ENCODE measurements at places on chromosomes 13 and 19.

- no peak for DNase-seq
Measured at GRCh38 chr13:76663592-76664335, 222.4 kb downstream of the KCTD12 start.

- no peak for DNase-seq
Measured at GRCh38 chr13:46468570-46469463, 81.8 kb upstream of the RUBCNL start.

DNA sequence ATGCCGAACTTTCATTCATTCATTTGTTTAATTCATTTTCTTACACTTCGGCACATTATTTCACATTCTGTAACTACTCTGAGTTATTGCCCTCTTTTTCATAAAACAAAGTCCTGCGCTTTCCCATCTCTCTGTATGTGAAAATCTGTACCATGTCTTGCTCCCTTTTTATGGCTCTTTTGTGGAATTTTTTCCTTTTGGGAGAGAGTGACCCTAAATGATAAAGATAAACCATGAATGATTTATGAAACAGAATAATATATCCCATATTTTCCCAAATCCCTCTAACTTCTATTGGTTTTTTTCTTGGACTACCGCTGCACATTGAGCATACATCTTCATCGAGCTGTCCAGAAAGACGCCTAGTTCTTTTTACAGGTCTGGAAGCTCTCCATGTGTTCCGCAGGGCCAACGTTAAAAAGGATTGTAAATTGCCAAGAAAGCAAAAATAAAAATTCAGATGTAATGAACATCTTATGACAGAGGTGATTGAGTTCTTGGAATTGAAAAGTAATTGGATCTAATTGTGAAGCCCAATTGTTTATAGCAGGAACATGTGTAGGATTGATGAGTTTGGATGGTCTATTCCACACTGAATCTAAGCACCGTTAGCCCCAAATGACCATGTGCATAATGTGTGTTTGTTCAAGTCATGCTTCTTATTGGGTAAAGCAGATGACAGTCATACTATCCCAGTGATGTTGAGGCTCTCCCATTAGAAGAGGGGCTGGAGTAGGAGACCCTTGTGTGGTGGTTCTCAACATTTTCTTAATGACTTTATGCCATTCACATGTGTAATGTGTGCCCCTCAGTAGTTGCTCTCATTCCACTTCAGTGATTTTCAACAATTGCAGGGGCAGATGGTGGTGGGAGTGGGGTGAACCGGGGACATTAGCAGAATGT, 378.9 kb downstream of the DLEU7 start:
- no peak for DNase-seq

GRCh38 chr13:23763318-23763717, 125.9 kb downstream of the MIPEP start:
- no peak for DNase-seq

- DNase-seq: no peak
Measured at GRCh38 chr13:63011996-63012395, 1596.3 kb upstream of the PCDH20 start.

DNA sequence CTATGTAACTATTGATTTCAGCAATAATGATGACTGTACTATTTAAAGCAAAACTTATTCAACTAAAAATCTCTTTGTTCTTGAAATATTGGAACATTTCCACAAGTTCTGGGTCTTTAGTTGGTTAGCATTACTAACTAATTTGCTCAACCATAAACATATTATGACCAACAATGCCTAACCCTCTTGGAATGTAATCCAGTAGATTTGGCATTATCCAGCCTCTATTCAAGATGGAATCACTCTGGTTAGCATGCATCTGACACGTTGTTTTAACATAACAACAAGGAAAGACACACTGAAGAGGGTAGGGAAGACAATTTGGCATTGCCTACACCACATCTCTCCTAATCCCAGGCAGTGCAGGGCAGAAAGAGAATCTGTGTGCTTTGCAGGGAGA, 941.3 kb upstream of the PCDH20 start:
- no peak for DNase-seq

DNA sequence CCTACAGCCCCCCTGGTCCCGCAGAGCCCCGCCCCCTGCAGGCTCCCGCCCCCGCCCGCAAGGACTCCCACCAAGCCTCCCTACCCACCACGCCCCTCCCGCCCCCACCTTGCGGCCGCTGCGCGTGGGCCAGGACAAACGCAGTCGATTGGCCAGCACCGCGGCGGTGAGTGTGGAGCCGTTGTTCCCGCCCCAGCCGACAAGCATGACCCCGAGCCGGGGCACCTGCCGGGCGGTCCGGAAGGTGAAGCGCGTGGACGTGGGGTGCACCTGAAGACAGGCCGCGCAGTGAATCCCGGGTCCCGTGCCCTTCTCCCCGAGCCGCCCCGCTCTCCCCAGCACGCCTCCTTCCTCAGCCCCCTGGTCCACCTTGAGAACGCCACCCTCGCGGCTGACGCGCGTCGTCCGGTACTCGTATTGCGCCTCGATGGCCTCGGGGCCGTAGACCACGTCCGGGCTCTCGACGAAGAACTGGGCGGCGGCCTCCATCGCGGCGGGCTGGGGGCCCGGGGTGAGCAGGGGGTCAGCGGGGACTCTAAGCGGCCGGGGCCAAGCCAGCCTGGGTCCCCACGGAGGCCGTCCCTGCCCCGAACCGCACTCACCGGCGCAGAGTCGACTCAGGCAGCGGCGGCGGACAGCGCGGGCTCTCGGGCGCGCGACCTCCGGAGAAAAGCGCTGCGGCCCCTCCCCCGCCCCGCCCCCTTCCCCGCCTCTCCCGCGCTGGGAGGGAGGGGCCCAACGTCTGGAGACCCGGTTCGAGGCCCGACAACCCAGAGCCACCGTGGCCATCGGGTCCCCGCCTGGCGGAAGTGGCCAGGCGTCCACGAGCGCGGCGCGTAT, at the start of gene ISYNA1:
TSS of gene ISYNA1 (minus strand) at position 643 of the 840 bp plus-strand sequence. CDS start at position 489, 154 bp downstream.
- peak; percentile 69 for DNase-seq

- no peak for DNase-seq
Measured at GRCh38 chr19:10191347-10191746, 3.4 kb downstream of the DNMT1 start.

DNA sequence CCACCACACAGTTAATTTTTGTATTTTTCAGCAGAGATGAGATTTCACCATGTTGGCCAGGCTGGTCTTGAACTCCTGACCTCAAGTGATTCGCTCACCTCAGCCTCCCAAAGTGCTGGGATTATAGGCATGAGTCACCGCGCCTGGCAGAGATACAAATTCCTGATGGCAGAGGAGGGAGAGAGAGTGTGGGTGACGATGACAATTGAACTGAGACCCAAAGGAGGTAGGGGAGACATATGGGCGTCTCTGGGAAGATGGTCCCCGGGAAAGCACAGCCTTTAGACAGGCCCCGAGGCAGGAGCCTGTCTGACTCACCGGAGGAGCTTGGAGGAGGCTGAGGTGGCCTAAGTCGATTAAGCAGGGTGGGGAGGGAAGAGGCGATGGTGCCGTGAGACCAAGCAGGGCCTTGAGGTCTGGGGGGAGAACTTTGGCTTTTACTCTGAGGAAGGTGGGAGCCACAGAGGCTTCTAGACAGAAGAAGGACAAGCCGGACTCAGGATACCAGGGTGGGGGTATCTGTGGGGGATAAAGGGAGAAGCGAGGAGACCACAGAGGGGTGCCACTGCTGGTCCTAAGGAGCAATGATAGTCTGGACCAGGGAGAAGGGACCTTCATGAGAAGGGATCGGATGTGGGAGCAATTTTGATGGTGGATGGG, 38.2 kb downstream of the ARRDC2 start:
- no peak for DNase-seq

DNA sequence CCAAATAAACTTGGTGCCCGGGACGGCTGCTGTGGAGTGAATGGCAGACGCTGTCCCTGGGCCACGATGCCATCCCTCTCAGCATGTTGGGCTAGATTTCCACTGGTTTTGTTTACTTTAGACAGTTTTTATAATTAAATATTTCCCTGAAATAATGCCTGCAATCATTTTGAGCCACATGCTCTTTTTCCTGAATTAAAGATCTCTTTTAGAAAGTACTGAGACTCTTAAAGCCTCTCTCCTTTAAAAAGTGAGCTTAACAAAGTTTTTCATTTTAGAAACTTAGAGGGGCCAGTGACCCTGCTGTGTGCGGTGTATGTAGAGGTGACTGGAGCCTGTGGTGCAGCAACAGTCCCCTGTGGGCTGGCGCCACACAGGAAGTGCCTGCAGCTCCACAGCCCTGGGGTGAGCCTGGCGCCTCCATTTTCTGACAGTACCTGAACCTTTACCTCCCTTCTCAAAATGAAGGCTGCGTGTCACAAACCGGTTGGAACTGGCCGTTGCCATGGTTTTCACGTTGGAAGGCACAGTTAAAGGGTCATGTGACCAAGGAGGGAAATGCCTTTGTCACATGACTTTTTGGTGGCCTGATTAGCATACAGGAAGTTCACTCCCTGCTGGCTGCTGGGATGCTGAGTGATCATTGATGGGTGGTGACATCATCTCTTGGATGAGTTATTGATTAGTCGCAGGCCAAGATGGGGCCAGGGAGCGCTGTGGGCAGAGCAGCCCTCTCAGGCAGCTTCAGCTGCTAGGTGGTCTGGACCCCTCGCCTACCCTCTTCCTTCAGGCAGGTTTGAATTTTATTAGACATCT, 26.3 kb downstream of the TSSK6 start:
- DNase-seq: peak; percentile 65

GRCh38 chr19:49554701-49555181, 25.6 kb downstream of the NOSIP start:
- DNase-seq: no peak

DNA sequence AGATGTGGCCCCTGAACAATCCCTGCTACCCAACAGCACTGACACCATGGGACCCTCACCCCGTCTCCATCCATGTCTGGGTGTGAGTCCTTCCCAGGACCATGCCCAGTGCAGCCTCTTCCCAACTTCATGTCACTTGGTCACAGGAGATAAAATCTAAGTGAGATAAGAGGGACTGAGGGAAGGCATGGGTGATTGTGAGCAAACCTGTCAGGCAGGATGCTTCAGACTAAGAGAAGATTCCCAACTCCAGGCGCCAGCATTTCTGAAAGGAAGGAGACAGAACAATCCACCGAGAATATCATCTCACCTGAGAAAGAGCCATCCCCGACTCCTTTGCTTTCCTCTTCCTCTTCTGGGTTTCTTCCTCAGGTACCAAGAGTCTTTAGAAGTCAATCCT, 7.5 kb downstream of the ZNF320 start:
- DNase-seq: no peak

GRCh38 chr19:679418-680286, 3.5 kb downstream of the FSTL3 start:
- no peak for DNase-seq

- no peak for DNase-seq
Measured at GRCh38 chr13:72168126-72168855, 301.3 kb upstream of the DACH1 start.

DNA sequence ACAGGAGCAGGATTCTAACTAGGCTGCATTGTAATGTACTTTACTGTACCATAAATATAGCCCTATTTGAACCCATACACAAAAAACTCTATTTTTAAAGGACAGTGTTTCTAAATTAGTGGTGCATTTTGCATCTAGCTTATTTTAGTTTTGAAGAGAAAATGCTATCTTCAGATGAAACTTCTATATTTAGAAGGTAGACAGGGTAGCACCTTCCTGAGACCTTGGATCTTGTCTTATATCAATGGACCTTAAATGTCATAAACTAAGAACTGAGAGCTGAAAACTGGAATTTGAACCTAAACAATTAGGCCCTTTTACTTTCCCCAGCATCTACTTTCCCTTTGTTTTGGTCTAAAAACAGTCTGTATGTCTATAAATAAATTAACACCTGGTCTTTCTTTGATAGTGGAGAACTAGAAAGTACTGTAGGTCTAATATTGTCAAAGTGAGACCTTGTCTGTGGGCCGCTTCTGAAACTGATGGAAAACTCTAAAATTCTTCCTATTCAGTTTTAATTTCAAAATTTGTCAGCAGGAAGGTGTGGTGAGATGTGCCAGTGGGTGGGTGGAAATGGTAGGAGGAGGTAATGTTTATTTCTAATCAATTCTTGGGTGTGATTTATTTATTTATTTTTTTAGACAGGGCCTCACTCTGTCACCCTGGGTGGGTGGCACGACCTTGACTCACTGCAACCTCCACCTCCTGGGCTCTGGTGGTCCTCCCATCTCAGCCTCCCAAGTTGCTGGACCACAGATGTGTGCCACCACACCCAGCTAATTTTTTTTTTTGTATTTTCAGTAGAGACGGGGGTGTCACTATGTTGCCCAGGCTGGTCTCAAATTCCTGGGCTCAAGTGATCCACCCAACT, 10.1 kb downstream of the COG3 start:
- no peak for DNase-seq

DNA sequence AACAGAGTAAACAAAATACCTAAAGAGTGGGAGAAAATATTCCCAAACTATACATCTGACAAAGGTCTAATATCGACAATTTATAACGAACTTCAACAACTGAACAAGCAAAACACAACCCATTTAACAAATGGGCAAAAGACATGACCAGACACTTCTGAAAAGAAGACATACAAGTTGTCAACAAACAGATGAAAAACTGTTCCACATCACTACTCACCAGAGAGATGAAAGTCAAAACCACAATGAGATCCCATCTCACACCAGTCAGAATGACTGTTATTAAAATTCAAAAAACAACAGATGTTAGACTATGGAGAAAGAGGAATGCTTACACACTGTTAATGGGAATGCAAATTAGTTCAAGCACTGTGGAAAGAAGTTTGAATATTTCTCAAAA, 233.8 kb upstream of the EDNRB start:
- DNase-seq: no peak

DNA sequence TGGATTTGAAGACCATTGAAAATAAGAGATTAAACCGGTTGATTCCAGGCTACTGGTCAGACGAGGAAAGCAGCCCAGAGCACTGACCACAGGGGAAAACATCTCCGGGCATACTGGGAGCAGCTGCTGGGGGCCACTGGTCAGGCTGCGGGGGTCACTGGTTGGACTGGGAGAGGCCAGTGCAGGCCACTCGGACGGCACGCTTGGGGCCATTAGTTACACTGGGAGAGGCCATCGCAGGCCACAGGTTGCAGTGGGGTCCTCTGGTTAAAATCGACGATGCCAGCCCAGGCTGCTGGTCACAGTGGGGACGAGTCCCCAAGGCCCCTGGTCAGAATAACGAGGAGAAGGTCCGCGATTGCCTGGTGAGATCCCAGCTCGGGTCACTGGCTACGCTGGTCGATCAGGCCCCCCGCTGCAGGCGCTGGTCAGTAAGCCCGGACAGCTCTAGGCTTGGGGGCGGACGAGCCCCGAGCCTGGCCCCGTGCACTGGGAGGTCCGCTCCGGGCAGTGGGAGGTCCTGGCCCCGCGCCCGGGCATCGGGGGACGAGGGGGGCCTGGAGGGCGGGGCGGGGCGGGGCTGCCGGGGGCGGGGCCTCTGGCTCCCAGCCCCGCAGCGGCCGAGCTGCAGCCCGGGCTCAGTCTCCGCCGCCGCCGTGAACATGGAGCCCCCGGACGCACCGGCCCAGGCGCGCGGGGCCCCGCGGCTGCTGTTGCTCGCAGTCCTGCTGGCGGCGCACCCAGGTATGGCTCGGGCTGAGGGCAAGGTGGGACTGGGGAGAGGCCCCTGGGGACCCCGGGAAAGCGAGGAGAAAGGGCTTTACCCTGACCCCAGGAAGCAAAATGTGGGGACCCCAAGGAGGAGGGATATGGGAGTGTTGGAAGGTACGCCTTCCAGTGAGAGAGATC, at the start of gene BCAM:
TSS of gene BCAM (plus strand) at position 641 of the 909 bp plus-strand sequence. CDS start at position 663, 22 bp downstream.
- peak; percentile 79 for DNase-seq

Measured in HEK293T (cell line).